Right cardiac atrium (tissue), 5 donors: ENCODE measurements at places on chromosomes 12 and 14. TPM values are rescaled to one million over a fixed set of nuclear protein-coding genes. Genes with fewer than 3 reads are reported as not detected.

The GPX2 gene
- not detected for total RNA-seq

The CACNA1C gene
- 163 TPM for total RNA-seq

The SOCS2 gene
- 15.9 TPM for total RNA-seq

The SYNDIG1L gene
- 0.28 TPM for total RNA-seq

The CFAP54 gene
- total RNA-seq: 0.42 TPM

The CDCA4 gene
- total RNA-seq: 3.4 TPM

The CACNA2D4 gene
- 1.4 TPM for total RNA-seq

The ASB2 gene
- 141 TPM for total RNA-seq

The KRT83 gene
- not detected for total RNA-seq

The PRPH gene
- total RNA-seq: 0.94 TPM

The ETV6 gene
- total RNA-seq: 11.7 TPM

The ITGB7 gene
- 0.88 TPM for total RNA-seq

The PPP1R36 gene
- total RNA-seq: 1.3 TPM

The SLC38A4 gene
- 1.0 TPM for total RNA-seq

The XPOT gene
- total RNA-seq: 25.1 TPM

The CD4 gene
- total RNA-seq: 15.4 TPM

The GCH1 gene
- 1.6 TPM for total RNA-seq

The AQP6 gene
- 0.25 TPM for total RNA-seq

The BIN2 gene
- total RNA-seq: 3.3 TPM

The MDM2 gene
- total RNA-seq: 49.5 TPM

The DCTN2 gene
- 89.4 TPM for total RNA-seq

The CCDC175 gene
- not detected for total RNA-seq

The TAPBPL gene
- 14.2 TPM for total RNA-seq

The B3GNT4 gene
- not detected for total RNA-seq

The SPIC gene
- not detected for total RNA-seq

The GPR68 gene
- 0.63 TPM for total RNA-seq

The RERGL gene
- 0.67 TPM for total RNA-seq

The ACVRL1 gene
- total RNA-seq: 38.8 TPM

The SYCP3 gene
- total RNA-seq: 0.18 TPM

The RFX4 gene
- total RNA-seq: not detected

The AMHR2 gene
- total RNA-seq: 0.88 TPM

The BDKRB1 gene
- not detected for total RNA-seq
